ENCODE measurements at places on chromosomes 1 and 21.
A peak's percentile ranks its signal among the peaks of the same experiment; 100 is the strongest.

DNA sequence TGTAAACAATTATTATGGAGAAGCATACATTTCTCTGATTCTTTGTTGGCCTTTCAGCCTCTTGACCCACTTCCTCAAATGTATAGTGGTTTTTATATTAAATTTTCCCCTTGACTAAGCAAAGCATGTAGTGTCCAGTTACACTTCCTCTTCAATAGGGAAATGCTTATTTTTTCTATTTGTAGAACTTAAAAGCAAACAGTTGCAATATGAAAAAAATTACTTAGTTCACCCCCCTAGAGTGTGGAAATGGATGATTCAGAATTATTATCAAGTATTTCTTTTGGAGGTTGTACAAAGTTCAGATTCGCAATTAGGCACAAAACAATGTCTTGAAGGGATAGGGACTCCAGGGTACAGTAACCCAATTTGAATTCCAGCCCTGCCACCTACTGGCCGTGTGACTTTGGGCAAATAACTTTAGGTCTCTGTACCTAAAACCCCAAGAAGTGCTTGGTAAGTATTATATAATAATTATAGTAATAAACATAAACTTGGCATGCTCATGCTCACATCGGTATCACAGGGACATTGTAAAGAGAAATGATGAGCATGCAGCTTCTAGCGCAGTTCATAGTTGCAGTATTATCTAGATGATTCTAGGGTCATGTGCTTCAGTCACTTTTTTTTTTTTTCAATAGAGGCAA is 28.6 kb upstream of the IFNGR2 start:
- no peaks in the 10 kb centered on the region for H3K4me1 ChIP-seq
- H3K27me3 ChIP-seq = no peaks in the 10 kb centered on the region
- H3K4me3 ChIP-seq = no peak overlapping the region
- peak; percentile 67 for DNase-seq
- H3K36me3 ChIP-seq = no peaks in the 10 kb centered on the region

DNA sequence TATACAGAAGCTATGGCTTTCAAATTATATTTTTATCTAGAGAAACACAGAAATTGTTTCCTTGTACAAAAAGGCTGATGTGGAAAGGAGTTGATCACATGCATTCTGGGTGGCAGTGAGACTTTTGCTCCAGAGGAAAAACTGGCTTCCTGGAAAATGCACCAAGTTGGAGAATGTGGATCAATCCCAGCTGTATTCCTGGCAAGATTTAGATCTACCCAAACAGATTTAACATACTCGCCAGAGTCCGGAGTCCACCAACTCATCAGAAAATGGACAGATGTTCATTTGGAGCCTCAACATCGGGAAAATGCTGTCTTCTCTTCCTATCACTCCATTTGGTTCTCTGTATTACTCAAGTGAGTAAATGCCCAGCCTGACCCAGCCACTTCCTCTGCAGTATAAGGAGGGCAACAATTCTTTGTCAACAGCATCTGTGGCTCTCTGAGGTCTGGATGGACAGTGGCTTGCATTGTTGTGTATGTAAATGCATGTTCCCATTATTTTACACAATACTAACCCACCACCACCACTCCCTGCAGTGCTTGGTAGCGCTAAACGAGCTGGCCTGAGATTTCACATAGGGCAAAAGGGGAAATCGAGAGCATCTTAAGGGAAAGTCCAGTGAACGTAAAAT is 226.2 kb upstream of the IRF2BP2 start:
- H3K27ac ChIP-seq = no peak overlapping the region
- no peaks in the 10 kb centered on the region for H3K36me3 ChIP-seq
- H3K27me3 ChIP-seq = no peaks in the 10 kb centered on the region
- DNase-seq = no peak
- peaks cover 16% of the 10 kb centered on the region for H3K4me1 ChIP-seq

GRCh38 chr1:157195521-157196244 is 57.5 kb upstream of the ETV3 start:
- H3K36me3 ChIP-seq = no peaks in the 10 kb centered on the region
- no peak overlapping the region for H3K4me3 ChIP-seq
- peaks cover 10% of the 10 kb centered on the region for H3K27me3 ChIP-seq
- DNase-seq = no peak
- no peak overlapping the region for H3K27ac ChIP-seq

- peaks cover 2% of the 10 kb centered on the region for H3K27me3 ChIP-seq
- no peaks in the 10 kb centered on the region for H3K4me1 ChIP-seq
- no peak overlapping the region for H3K4me3 ChIP-seq
- H3K27ac ChIP-seq = no peak overlapping the region
- no peak for DNase-seq
Measured at GRCh38 chr1:231106347-231106746, 55.5 kb upstream of the TRIM67 start.

DNA sequence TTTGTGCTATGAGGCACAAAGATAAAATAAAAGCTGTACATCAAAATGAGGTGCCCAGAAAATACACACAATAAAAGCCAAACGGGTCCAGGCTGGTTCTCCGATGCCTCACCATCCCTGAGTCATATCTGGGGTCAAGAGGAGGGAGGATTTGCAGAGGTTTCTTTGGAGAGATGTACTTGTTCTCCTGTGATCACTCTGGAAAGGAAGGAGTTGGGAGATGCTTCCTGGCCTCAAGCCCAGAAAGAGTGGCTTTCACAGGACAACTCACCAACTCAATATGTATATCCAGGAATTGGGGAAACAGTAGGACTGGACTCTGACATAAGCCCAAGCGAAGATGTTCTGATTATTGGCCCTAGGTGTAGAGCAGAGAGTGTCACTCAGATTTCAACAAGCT is 51.9 kb downstream of the DIPK1A start:
- H3K27ac ChIP-seq = no peak overlapping the region
- DNase-seq = no peak
- no peak overlapping the region for H3K4me3 ChIP-seq
- peaks cover 5% of the 10 kb centered on the region for H3K36me3 ChIP-seq
- no peaks in the 10 kb centered on the region for H3K27me3 ChIP-seq
- peaks cover 2% of the 10 kb centered on the region for H3K4me1 ChIP-seq

DNA sequence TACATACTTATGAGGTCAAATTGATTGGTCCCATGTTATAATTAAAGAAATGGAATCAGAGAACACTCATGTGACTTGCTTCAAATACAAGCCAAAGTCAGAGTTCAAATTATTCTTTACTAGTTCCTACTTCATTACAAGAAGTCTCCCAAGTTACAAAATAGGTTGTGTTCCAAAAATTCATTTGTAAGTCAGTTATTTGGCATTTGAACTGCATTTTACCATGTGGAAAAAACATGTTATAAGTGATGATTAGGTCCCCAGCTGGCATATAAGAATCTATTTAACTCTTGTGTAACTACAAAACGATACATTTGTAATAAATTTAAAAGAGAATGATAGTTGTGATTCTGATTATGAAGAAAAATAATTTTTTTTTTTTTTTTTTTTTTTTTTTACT is 124.1 kb downstream of the DISP1 start:
- no peak overlapping the region for H3K4me3 ChIP-seq
- H3K36me3 ChIP-seq = peaks cover 5% of the 10 kb centered on the region
- no peaks in the 10 kb centered on the region for H3K27me3 ChIP-seq
- DNase-seq = no peak
- H3K27ac ChIP-seq = no peak overlapping the region

- no peaks in the 10 kb centered on the region for H3K36me3 ChIP-seq
- H3K27ac ChIP-seq = no peak overlapping the region
- peaks cover 27% of the 10 kb centered on the region for H3K4me1 ChIP-seq
- no peak overlapping the region for H3K4me3 ChIP-seq
Measured at GRCh38 chr1:40313958-40314720, 2.9 kb downstream of the COL9A2 start.

- H3K27me3 ChIP-seq = no peaks in the 10 kb centered on the region
- H3K36me3 ChIP-seq = peaks cover 23% of the 10 kb centered on the region
- no peak overlapping the region for H3K27ac ChIP-seq
- H3K4me1 ChIP-seq = no peaks in the 10 kb centered on the region
- H3K4me3 ChIP-seq = no peak overlapping the region
Measured at GRCh38 chr1:193242000-193242399, 55.6 kb upstream of the B3GALT2 start.

GRCh38 chr1:68087184-68087583 is 36.8 kb upstream of the DIRAS3 start:
- DNase-seq = no peak
- no peaks in the 10 kb centered on the region for H3K27me3 ChIP-seq
- no peak overlapping the region for H3K4me3 ChIP-seq
- H3K4me1 ChIP-seq = no peaks in the 10 kb centered on the region
- H3K36me3 ChIP-seq = no peaks in the 10 kb centered on the region

DNA sequence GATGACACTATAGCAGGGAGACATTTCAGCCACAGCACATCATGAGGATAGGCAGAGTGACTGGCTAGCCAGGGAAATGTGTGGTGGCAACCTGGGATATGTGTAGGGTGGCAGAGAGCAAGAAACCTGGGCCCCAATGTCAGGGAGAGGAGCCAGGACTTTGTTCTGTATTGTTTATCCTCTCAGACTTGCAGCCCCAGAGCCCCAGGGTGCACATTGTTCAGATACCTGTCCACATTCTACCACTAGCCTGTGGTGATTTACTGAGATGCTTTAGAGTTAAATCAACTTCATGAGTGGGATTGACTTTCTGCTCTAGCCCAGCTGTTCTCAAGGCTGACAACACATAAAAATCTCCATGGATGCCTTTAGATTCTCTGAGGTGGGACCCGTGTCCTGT is 61.5 kb downstream of the MAB21L3 start:
- no peaks in the 10 kb centered on the region for H3K4me1 ChIP-seq
- H3K4me3 ChIP-seq = no peak overlapping the region
- H3K27me3 ChIP-seq = peaks cover 26% of the 10 kb centered on the region
- H3K36me3 ChIP-seq = no peaks in the 10 kb centered on the region
- DNase-seq = no peak

DNA sequence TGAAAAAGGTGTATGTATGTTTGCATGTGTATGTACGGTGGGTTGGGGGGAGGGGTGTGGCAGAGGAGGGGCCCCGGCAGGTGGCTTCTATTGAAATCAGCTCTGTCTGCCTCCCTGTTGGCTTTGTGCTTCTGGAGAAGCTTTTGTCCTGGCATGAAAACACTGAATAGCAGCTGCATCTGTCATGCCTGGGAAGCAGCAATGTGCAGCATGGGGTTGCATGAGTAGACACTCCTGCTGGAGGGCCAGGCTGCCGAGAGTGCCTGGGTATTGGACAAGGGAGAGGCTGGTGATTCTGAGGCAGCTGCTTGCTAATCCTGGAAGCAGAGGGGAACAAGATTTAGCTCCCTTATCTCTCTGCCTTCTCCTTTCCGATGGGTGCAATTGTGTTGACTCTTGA is 20.5 kb downstream of the MAPKAPK2 start:
- H3K36me3 ChIP-seq = no peaks in the 10 kb centered on the region
- H3K27ac ChIP-seq = no peak overlapping the region
- H3K27me3 ChIP-seq = no peaks in the 10 kb centered on the region
- H3K4me3 ChIP-seq = no peak overlapping the region

GRCh38 chr1:55640708-55641473 is 425.7 kb upstream of the USP24 start:
- DNase-seq = no peak
- no peaks in the 10 kb centered on the region for H3K4me1 ChIP-seq
- peaks cover 5% of the 10 kb centered on the region for H3K27me3 ChIP-seq
- H3K27ac ChIP-seq = no peak overlapping the region
- no peaks in the 10 kb centered on the region for H3K36me3 ChIP-seq

All from DND-41 (cell line).